Peyer's patch (tissue), 4 donors: ENCODE measurements at places on chromosomes 7 and 10.

DNA sequence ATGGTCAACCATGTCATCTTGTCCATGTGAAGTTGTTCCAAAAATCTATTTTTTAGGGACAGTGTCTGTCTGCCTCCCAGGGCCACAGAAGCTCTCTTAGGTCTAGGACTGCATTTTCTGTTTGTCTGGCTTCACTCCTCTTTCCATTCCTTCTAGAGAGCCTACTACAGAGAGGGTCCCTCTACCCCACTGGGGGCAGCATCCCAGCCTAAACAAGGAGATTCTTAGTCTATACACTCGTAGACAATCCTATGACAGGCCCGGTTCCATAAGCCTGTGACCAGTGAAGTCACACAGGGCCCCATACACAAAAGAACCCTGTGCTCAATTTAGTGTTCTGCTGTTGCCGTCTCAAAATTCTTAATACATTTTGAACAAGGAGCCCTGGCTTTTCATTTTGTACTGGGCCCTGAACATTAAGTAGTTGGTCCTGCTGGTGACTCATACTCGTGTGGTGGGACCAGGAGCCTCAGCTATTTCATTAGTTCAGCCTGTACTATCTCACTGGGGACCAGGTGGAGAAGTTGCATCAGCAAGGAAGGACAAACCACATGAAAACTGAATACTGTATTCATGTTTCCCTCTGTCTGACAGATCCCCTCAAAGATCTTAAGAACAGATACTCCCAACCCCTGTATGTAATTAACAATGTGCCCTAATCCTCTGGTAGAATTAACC lies 23.5 kb upstream of the FAM180A start:
- DNase-seq: no peak

DNA sequence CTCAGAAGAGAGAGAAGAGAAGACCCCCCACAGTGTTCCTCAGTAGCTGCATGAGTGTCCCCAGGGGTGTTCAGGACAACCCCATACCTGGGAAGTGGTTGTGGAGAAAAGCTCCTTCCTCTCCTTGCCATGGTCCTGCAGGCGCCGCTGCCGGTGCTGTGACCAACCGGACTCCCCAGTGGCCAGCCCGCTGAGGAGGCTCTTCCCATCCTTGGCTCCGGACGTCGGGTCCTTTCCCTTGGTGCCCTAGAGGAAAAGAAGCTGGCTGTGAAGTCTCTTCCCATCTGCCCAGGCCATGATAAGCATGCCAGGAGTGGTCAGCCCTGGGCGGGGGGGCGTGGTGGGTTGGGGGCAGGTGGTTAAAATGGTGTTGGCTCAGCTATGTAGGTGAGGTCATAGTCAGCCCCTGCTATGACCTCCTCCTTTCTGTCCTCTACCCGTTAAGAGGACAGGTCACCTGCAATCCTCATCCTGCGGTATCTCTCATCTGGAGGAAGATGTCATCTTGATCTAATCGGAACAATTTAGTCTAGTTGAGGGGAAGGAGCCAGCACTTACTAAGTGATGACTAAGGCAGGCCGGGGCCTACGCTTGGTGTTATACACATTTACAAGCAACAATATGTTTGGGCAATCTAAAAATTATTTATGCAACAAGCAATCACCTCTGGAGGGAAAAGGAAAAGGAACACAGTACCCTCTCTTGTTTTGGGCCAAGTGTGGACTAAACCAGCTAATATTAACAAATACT lies 13.2 kb downstream of the WDR91 start:
- DNase-seq: no peak

DNA sequence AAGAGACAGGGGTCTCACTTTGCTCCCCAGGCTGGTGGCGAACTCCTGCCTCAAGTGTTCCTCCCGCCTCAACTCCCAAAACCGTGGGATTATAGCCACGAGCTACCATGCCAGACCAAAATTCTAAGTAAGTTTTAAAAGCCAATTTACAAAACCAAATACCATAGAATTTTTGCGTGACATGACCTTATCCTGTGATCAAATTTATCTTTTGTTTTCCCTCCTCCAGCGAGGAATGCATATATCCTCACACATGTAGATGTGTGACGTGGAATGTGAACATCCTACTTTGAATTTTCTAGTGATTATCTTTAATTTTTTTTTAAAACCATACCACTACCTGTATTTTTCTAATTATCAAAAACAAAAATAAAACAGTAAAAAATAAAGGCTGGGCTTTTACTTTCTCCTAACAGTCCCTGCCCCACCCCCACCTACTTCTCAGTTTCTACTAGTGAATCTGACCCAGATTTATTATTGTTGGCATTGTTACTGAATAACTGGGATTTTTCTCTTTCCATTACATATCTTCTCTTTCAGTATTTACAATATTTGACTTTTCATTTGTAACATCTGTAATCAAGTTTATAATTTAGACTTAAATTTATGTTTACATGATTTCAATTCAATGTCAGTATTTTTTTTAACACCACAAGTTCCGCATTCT lies 26.0 kb downstream of the CYTH3 start:
- no peak for DNase-seq

DNA sequence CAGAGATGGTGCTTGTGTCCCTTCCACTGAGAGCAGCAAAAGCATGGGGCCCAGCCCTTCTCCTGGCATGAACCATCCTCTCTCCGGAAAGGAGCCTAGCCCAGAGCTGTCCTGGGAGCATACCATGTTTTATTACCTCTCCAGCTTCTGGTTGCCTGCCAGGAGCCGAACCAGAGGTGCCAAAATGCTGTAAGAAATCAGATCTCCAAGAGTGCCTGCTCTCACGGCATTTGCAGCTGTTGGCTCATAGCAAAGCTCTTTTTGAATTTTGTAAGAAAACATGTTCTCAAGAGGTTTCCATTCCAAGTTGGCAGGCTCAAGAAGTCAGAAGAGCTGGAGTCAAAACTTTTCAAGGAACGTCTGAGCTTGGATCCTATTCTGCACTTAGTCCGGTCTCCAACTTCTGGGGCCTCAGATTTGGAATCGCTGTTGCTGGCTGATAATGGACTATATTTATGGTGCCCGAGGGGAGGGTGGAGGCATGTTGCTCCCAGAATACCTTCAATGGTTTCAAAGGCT lies 211.7 kb upstream of the MKI67 start:
- DNase-seq: no peak

DNA sequence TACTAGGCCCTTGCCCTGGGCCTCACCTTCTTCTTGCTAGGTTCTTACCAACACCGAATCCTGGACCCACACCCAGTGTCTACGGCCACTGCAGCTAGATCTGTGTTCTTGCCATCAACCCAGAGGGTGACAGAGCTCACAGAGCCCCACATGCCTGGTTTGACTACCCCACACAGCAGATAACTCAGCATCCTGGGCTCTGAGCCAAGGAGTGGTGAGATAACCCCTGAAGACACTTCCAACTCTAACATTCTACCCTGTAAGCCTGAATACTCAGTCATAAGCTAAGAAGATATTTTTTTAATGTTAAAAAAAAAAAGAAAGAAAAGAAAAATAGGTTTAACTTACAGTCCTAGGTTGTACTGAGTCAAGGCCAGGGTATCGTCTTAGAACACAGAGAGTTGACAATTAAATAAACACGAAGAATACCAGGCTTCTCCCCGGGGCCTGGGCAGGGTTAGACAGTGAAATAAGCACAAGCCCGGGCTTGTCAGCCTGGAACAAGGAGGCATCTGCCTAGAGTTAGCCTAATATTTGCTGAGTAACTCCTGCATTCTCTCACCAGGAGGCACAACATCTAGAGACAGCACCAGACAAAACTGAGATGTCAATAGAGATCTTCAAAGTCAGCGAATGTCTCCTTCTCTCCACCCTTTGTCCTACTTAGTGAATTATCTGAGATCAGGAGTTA lies 556.5 kb upstream of the LRRN3 start:
- no peak for DNase-seq

DNA sequence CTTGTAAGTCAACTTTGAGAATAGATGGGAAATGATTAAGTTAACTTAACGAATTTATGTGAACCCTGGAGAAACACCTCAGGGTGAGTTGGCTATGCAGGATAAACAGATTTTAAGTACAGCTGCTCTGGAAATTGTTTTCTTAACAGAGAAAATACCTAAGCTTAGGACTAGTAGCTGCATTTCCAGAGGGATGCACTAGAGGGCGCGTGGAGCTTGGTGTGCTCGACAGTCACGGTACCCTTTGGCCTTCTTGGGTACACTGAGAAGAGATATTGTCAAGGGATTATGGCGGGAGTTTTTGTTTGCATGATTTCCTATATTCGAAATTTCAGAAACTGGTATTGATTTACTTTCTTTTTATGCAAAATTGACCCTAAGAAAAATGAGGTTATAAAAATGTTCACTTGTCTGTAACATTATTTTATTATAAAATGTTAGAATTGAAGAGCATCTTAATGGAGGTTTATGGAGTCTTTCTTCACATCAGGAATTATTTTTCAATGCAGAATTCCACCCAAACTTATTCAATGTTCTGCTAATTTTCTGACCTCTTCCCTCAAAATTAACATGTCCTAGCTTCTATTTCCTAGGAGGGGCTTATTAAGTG lies 58.4 kb upstream of the MYO3A start:
- peak; percentile 56 for DNase-seq

DNA sequence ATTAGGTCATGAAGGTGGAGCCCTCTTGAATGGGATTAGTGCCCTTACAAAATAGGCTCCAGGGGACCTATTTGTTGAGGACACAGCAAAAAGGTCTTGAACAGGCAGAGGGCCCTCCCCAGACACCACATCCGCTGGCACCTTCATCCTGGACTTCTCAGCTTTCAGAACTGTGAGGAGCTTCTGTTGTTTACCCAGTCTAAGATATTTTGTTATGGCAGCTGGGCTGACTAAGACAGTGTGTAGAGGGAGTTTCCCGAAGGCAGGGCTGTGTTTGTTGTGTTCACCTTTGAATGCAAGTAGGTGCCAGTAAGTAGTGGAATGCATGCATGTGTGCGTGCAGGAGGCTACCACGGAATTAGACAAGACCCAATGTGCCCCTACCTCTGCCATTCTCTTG lies 106.7 kb downstream of the PTPRE start:
- no peak for DNase-seq

- no peak for DNase-seq
These were observed 109.6 kb downstream of the ELAPOR2 start for GRCh38 chr7:86949779-86950260.

- no peak for DNase-seq
These were observed 219.3 kb upstream of the PRSS58 start for GRCh38 chr7:142477079-142477651.
